Bronchial smooth muscle cell (primary cell): ENCODE measurements at places on chromosomes 2 and 18. TPM values are rescaled to one million over a fixed set of nuclear protein-coding genes. Genes with fewer than 3 reads are reported as not detected.

SRSF7 gene
- total RNA-seq: 93.9 and 147 TPM in 2 replicates

IL1B gene
- 0.63 TPM in 1 of 2 replicates, not detected in the other for total RNA-seq

FAM117B gene
- total RNA-seq: 0.77 and 1.3 TPM in 2 replicates

AMER3 gene
- under 0.01 TPM in 1 of 2 replicates, not detected in the other for total RNA-seq

RBBP8 gene
- total RNA-seq: 7.9 and 10.9 TPM in 2 replicates

INHA gene
- 0.26 and 0.32 TPM in 2 replicates for total RNA-seq

CDH20 gene
- under 0.01 TPM in 1 of 2 replicates, not detected in the other for total RNA-seq

TM4SF20 gene
- under 0.01 TPM in 1 of 2 replicates, not detected in the other for total RNA-seq

ZNF407 gene
- total RNA-seq: 13.2 and 16.1 TPM in 2 replicates

IL36G gene
- total RNA-seq: not detected in 2 replicates

GCC2 gene
- total RNA-seq: 14.1 and 24.3 TPM in 2 replicates
